Smooth muscle cell of the pulmonary artery (primary cell): ENCODE measurements at places on chromosomes 13 and 19. TPM values are rescaled to one million over a fixed set of nuclear protein-coding genes. Genes with fewer than 3 reads are reported as not detected.

The CYP4F3 gene
- total RNA-seq, result not detected in 2 replicates

The CD177 gene
- total RNA-seq, result 0.76 TPM in 1 of 2 replicates, not detected in the other

The OR7C1 gene
- total RNA-seq, result not detected in 2 replicates

The POSTN gene
- total RNA-seq, result 686 and 1,499 TPM in 2 replicates

The SYDE1 gene
- 42.7 and 48.6 TPM in 2 replicates for total RNA-seq

The ZNF625 gene
- 9.2 and 9.3 TPM in 2 replicates for total RNA-seq

The KRTDAP gene
- not detected in 2 replicates for total RNA-seq

The HPN gene
- 0.07 TPM in 1 of 2 replicates, not detected in the other for total RNA-seq

The ZNF823 gene
- total RNA-seq, result 3.6 and 3.9 TPM in 2 replicates

The SAE1 gene
- 82.1 and 93.9 TPM in 2 replicates for total RNA-seq

The SLC7A9 gene
- total RNA-seq, result 0.07 and 0.20 TPM in 2 replicates

The DHPS gene
- 58.8 and 66.5 TPM in 2 replicates for total RNA-seq

The KLK1 gene
- not detected in 2 replicates for total RNA-seq

The ZNF546 gene
- 6.2 and 8.4 TPM in 2 replicates for total RNA-seq

The ELOF1 gene
- total RNA-seq, result 27.5 and 28.2 TPM in 2 replicates

The ZNF845 gene
- total RNA-seq, result 7.3 and 7.8 TPM in 2 replicates

The C19orf81 gene
- not detected in 2 replicates for total RNA-seq

The RAB3D gene
- 10.8 and 26.4 TPM in 2 replicates for total RNA-seq

The TPTE2 gene
- not detected in 2 replicates for total RNA-seq

The NLRP12 gene
- total RNA-seq, result not detected in 2 replicates

The ZNF382 gene
- total RNA-seq, result 9.6 and 13.1 TPM in 2 replicates

The CYP2S1 gene
- 0.13 and 0.46 TPM in 2 replicates for total RNA-seq

The SIGLECL1 gene
- total RNA-seq, result not detected in 2 replicates

The IGFL1 gene
- total RNA-seq, result not detected in 2 replicates

The CEACAM20 gene
- total RNA-seq, result not detected in 2 replicates

The CYP2A6 gene
- total RNA-seq, result not detected in 2 replicates

The KCNN1 gene
- total RNA-seq, result 0.03 TPM in 1 of 2 replicates, not detected in the other

The CHAMP1 gene
- total RNA-seq, result 12.8 and 12.9 TPM in 2 replicates

The ZNF560 gene
- total RNA-seq, result 0.33 and 1.1 TPM in 2 replicates

The IGFLR1 gene
- total RNA-seq, result 0.73 and 0.85 TPM in 2 replicates

The CCDC194 gene
- 0.26 TPM in 1 of 2 replicates, not detected in the other for total RNA-seq

The NALCN gene
- total RNA-seq, result 16.3 and 26.6 TPM in 2 replicates

The ZNF507 gene
- total RNA-seq, result 14.3 and 14.6 TPM in 2 replicates

The PROZ gene
- total RNA-seq, result not detected in 2 replicates

The HSD17B14 gene
- 2.2 and 2.8 TPM in 2 replicates for total RNA-seq

The ZNF562 gene
- 18.0 and 25.0 TPM in 2 replicates for total RNA-seq

The FCGBP gene
- total RNA-seq, result 4.0 and 4.8 TPM in 2 replicates

The CEACAM5 gene
- not detected in 2 replicates for total RNA-seq

The DMKN gene
- total RNA-seq, result 2.1 and 3.6 TPM in 2 replicates

The ECSIT gene
- total RNA-seq, result 26.6 and 26.8 TPM in 2 replicates

The ZNF878 gene
- total RNA-seq, result 0.07 and 0.20 TPM in 2 replicates

The NXNL1 gene
- total RNA-seq, result not detected in 2 replicates

The ZNF615 gene
- 10.3 and 17.2 TPM in 2 replicates for total RNA-seq

The LHB gene
- not detected in 2 replicates for total RNA-seq

The KLF1 gene
- not detected in 2 replicates for total RNA-seq

The ZNF296 gene
- total RNA-seq, result 0.07 and 0.17 TPM in 2 replicates

The SACS gene
- total RNA-seq, result 73.3 and 78.7 TPM in 2 replicates

The IGFL4 gene
- total RNA-seq, result 0.13 TPM in 1 of 2 replicates, not detected in the other

The TMEM150B gene
- total RNA-seq, result not detected in 2 replicates

The N4BP2L1 gene
- total RNA-seq, result 2.8 and 5.5 TPM in 2 replicates

The PEG3 gene
- 3.5 and 4.6 TPM in 2 replicates for total RNA-seq

The PET100 gene
- 4.7 and 9.1 TPM in 2 replicates for total RNA-seq

The EHD2 gene
- 370 and 456 TPM in 2 replicates for total RNA-seq

The MCF2L gene
- 0.13 and 0.36 TPM in 2 replicates for total RNA-seq

The TRPM4 gene
- total RNA-seq, result 27.5 and 30.3 TPM in 2 replicates

The ZNF283 gene
- 15.9 and 16.0 TPM in 2 replicates for total RNA-seq
